ENCODE measurements at places on chromosomes 3 and 15.

- no peak for DNase-seq
Observed at GRCh38 chr15:69125236-69125635, 35.2 kb upstream of the GLCE start.

- DNase-seq = no peak
Observed at GRCh38 chr15:71648095-71648494, 162.3 kb upstream of the NR2E3 start.

DNA sequence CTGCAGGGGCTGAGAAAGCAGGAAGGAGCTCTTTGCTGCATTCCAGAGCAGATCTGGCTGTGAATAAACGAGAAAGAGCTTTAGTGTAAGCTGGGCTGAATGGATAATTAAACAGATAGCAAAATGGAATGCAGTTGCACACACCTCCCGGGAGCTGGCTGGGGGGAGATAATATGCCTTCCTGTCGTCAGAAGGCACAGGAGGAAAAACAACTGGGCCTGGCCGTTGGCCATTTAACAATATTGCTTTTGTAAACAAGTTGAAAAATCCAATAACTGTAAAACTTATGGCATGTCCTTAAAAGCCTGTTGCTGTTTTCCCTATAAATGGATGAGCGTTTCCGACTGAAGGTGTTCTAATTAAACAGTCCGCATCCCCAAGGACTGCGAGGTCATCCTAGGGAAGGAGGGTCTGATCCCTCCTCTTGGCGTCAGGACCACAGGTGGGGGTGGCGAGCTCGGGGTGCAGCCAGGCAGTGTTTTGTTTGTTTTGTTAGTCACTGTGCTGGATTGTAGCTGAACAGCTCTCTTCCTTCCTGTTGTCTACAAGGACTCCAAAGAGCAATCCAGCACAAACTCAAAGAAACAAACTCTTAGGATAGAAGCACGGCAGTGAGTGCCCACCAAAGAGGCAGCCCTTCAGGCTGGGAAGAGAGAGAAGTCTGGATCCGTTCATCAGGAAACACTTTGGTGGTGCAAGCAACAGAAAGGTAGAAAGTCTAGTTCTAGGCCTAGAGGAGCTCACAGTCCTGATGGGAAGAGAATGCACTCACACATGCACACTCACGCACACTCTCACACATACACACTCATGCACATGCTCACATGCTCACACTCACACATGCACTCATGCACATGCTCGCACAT lies 133.4 kb upstream of the SMAD3 start:
- DNase-seq = no peak

GRCh38 chr3:134059671-134060560 lies 30.2 kb upstream of the SLCO2A1 start:
- DNase-seq = no peak

DNA sequence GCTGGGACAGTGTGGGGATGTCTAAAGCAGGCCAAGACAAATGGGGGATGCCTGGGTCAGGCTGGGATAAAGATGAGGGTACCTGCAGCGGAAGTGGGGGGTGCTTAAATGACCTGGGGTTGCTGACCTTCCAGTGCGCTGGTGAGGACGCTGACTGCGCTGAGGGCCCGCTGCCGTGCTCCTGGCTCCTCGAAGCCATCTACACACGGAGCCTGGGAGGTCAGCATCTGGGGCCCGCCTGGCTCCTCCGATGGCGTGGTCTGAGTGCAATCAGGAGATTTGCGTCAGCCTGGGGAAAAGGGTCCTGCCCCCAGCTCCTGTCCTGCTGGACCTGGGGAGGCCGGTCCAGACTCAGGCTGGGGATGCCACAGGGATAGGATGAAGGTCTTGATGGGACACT lies 50.7 kb downstream of the SCN5A start:
- DNase-seq = no peak

DNA sequence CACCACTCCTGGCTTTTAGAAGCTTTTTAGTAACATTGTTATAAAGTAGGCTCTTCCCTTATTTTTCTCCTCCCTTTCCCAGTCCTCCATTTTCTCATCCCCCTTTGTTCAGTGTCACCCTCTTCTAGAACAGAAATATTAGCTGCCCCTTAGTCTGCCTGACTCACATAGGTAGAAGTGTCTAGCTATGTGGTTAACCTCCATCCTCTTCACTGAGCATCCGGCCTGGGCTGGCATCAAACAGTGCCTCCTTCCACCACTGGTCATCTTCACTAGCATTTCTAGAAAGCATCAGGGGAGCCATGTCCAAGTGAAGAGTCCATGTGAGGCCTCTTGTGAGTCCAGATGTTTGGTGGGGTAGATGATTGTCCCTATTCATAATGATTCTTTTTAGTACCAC lies 70.0 kb upstream of the SKOR1 start:
- DNase-seq = no peak

GRCh38 chr15:89803941-89804800 lies 10.5 kb downstream of the ANPEP start:
- peak; percentile 44 for DNase-seq

DNA sequence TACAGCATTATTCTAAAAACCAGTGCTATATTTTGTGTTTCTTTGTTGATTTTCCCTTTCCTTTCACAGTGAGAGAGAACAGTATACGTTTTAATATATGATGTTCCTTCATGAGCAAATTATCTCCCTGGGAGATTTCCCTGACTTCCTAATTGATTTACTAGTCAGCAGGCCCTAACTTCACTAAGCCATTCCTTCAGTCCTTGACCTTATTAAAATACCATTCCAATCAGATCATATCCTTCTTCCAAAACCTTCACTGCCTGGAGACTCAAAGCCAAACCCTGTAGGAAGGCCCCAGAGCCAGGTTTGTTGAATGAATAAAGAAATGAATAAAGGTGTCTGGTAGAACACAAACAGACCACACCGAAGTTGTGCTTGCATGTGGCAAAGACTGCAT lies 43.8 kb upstream of the ARHGEF3 start:
- no peak for DNase-seq

GRCh38 chr3:122612696-122613095 lies 35.2 kb downstream of the PARP15 start:
- no peak for DNase-seq

DNA sequence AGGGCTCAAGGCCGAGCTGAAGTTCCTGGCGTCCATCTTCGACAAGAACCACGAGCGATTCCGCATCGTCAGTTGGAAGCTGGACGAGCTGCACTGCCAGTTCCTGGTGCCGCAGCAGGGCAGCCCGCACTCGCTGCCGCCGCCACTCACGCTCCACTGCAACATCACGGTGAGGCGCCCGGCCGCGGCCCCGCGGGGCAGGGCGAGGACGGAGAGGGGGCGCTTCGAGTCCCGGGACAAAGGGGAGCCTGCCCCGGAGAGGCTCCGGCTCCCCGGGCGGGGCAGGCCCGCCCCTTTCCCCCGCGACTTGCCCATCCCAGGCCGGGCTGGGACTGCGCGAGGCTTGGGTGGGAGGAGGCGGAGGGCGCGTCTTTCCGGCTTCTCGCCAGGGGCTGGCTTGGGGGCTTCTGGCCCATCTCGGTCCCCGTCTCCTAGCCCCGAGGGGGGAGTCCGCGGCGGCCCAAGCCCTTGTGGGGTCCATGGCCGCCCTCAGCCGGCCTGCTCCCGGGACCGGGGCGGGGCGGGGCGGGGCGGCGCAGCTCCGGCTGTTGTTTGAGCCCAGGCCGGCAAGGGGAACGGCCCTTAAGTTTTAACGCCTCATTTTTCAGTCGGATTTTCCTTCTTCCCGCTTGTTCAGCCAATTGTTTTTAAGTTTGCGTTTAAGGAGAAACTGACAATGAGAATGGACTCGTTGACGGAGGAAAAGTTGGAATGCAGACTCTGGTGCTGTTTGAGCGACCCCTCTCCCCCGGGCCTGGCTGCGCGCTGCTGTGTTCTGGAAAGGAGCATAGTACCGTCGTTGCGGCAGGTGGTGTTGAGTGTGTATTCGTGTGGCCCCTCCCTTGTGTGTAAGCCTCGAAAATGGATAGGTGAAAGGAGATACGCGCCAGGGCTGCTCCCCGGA lies 683 bp downstream of the UBE2Q2 start:
- DNase-seq = peak; percentile 39

DNA sequence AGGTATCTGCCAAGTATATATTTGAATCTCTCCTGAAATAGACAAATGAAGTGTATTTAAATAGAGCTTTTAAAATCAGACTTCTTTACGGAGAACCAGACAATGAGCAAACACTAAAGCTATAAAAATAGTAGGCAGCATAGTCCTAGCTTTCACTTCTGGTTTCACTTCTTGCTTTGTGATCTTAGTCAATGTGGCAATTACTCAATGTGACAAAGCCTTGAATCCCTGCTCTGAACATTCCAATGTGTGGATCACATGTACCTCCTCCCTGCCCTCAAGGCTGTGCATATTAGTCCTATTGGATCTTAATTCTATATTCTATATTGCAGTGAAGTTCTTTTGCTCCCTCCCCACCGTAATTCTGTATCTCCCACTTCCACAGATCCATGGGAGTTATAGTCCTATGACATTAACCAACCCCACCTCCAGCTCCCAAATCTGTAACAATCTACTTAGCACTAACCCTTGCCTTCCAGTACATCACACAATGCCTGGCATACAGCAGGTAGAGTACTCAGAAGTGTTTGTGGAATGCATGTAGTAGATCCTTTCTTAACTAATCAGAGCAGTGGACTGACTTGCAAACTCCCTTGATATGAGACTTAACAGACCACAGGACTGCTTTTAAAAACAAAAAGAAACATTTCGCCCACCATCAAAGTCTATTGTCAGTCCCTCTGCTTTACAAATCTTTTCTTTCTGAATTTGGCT lies 24.3 kb upstream of the CP start:
- no peak for DNase-seq

GRCh38 chr3:188830893-188831292 lies 340.9 kb upstream of the TPRG1 start:
- DNase-seq = peak; percentile 6

GRCh38 chr3:181711325-181712135 lies at the start of gene SOX2:
SOX2 (plus strand) TSS chr3:181711925; CDS start chr3:181712361, 436 bp downstream.
- DNase-seq = no peak

DNA sequence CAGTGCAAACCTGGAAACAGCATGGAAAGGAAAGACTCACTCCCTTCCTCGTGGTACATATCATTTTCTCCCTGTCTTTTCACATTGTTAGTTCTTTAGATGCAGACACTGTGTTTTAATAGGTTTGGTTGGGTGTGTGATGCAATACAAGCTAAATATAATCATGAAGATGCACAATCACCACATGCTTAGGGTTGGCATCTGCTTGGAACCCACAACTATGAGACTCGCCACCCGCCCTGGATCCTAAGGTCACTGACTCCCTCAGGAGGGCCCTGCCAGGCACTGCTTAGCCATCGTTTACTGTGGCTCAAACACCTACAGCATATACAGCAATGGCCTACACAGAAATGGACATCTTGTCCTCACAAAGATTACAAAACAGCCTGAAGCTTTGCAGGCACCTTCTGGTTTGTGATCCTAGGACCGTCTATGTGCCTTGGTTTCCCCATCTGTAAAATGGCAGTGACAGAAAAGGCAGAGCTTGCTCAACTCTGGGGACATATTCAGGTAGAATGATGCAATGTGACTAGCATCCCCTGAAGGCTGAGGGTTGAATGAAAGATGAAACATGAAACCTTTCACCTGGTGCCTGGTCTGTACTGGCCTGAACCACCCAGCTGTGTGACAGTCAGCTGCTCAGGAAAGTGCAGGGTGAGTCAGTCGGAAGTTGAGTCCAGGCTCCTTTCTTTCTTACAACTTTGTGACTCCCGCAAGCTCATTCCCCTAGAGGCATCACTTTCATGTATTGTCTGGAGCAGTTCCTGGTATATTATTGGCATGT lies 123.6 kb upstream of the PFN2 start:
- DNase-seq = no peak

GRCh38 chr15:71628988-71629770 lies 181.2 kb upstream of the NR2E3 start:
- DNase-seq = no peak

- DNase-seq = no peak
Observed at GRCh38 chr15:74055804-74056203, 26.5 kb downstream of the GOLGA6A start.

DNA sequence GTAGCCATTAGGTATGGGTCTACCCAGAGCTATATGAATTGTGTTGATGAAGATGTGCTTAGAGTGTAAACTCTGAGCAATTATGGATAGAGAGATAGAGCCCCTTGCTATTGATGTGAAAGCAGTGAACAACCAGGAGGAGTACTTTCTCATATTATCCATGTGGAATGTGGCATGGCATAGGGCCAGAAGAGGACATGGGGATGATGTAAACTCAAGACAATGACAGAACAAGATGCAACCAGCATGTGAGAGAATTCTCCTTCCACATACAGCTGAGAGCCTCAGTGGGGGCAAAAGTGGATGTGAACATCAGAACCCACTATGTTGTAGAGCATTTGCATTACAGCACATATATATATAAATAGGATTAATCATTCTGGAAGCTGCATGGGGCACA lies 36.4 kb upstream of the BNC1 start:
- no peak for DNase-seq

DNA sequence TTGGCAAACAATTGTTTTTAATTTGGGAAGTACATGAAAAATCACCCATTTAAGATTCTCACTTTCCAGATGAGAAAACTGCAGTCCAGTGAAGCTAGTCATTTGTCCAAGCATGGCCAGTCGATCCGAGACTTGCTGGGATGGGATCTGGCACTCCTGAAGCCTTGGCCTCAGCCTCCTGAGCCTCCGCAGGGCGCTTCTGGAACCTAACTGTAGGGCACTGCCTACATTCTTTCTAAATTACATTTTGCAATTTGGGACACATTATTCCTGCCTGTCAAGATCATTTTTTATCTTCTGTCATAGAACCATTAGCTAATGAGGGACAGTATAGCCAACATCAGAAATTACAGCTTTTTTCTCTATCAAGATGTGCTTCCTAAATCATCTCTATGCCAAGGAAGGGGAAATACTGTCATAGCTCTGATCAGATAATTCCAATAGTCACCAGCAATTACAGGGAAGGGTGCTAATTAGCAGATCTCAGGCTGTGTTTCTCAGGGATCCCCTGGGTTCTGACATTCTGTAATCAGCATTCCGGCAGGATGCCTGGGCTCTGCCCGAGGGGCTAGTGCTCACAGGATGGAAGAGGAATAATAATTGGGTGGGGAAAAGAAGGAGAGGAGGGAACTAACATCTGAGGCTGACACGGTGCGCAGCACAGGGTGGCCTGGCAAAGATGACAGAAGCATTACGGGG lies 28.3 kb downstream of the ANAPC13 start:
- DNase-seq = no peak

GRCh38 chr15:37086120-37086519 lies 14.2 kb downstream of the MEIS2 start:
- no peak for DNase-seq

DNA sequence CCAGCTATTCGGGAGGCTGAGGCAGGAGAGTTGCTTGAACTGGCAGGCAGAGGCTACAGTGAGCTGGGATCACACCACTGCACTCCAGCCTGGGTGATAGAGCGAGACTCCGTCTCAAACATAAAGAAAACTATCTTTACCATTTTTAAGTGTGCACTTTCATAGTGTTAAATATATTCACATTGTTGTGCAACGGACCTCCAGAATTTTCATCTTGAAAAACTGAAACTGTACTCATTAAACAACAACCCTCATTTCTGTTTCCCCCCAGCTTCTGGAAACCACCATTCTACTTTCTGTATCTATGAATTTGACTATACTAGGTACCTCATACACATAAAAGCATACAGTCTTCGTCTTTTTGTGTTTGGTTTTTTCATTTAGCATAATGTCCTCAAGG lies 375.1 kb downstream of the SHQ1 start:
- no peak for DNase-seq

GRCh38 chr3:190265126-190265525 lies 57.1 kb downstream of the CLDN1 start:
- no peak for DNase-seq
